ENCODE measurements at places on chromosomes 5 and 9. TPM values are rescaled to one million over a fixed set of nuclear protein-coding genes. Genes with fewer than 3 reads are reported as not detected.

The MCTP1 gene
- 38.7 TPM for total RNA-seq

The HAND1 gene
- total RNA-seq = 0.21 TPM

The ANGPTL2 gene
- total RNA-seq = 11.4 TPM

The RMRP gene
- total RNA-seq = 24,340 TPM

The RANBP17 gene
- 12.3 TPM for total RNA-seq

The DAB2IP gene
- 54.1 TPM for total RNA-seq

The FYB1 gene
- total RNA-seq = 51.0 TPM

The GRM6 gene
- not detected for total RNA-seq

The SLC6A3 gene
- total RNA-seq = 0.12 TPM

The SLC4A9 gene
- 0.32 TPM for total RNA-seq

The ACOT12 gene
- total RNA-seq = not detected

The PCDHGB4 gene
- total RNA-seq = 5.3 TPM

The INSL6 gene
- not detected for total RNA-seq

The STPG3 gene
- total RNA-seq = 0.38 TPM

The C5orf58 gene
- not detected for total RNA-seq

The C5orf52 gene
- total RNA-seq = not detected

The NFIB gene
- 97.7 TPM for total RNA-seq

The NRARP gene
- 6.5 TPM for total RNA-seq

The SLC36A3 gene
- total RNA-seq = not detected

The TMEM252 gene
- 0.30 TPM for total RNA-seq

The GLDC gene
- total RNA-seq = 0.77 TPM

The FAXDC2 gene
- total RNA-seq = 72.7 TPM

The PCDHGB1 gene
- total RNA-seq = 1.8 TPM

The PLAC8L1 gene
- not detected for total RNA-seq

The HRH2 gene
- total RNA-seq = 9.6 TPM

The TIMD4 gene
- total RNA-seq = not detected

The PDZD2 gene
- total RNA-seq = 67.8 TPM

The DNAH5 gene
- 13.8 TPM for total RNA-seq

The PGM5 gene
- 26.3 TPM for total RNA-seq

The MYOZ3 gene
- 0.92 TPM for total RNA-seq

The WDR31 gene
- 4.5 TPM for total RNA-seq

The GPX8 gene
- 10.8 TPM for total RNA-seq

The PCDHB6 gene
- 0.41 TPM for total RNA-seq

The TMEM250 gene
- total RNA-seq = 31.2 TPM

Data from lower lobe of right lung (tissue), 2 donors.